ENCODE measurements at places on chromosomes 7 and 10.

GRCh38 chr10:70648427-70648826 lies 23.9 kb upstream of the ADAMTS14 start:
- DNase-seq = no peak

DNA sequence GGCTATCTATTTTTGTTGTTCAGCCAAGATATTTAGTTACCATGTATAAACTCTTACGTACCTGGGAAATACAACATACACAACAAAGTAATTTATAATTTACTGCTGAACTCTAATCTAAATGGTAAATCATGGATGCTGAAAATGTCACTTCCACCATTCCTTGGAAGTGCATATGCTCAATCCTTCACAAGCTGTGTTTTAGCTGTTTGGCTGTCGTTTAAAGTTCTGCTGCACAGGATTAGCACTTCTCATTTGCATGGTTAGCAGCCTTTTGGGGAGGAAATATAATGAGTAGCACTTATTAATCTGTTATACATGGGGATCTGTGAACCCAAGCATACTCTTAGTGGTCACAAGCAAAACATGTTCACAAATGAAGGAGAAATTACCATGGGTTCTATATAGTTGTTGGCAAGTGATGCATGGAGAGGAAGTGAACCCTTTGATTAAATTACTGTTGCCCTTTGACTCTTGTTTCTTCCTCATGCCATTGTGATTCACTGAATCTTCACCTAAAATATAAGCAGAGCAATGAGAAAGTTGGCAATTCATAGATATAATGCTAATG lies 18.5 kb downstream of the PIK3CG start:
- DNase-seq = no peak

GRCh38 chr7:22355620-22356009 lies 1.3 kb downstream of the RAPGEF5 start:
- no peak for DNase-seq

GRCh38 chr7:2810682-2811415 lies 33.3 kb downstream of the GNA12 start:
- no peak for DNase-seq

DNA sequence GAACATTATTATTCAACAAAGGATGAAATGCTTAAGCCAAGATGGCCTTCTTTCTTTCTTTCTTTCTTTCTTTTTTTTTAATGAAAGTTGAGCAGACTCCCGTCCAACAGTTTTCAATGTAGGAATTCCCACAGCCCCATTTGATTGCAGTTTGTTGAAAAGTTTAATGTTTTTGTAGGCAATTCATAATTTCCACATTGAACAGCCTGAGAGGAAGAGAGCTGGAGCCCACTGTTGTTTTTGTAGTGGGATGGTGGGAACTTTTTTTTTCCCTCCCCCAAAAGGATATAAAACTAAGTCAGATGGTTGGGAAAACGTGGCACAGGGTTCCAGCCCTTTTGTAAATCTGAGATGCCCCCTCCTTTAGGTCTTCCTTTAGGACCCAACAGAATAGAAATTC lies 86.6 kb downstream of the TCF7L2 start:
- peak; percentile 33 for DNase-seq

GRCh38 chr7:78082556-78082955 lies 284.0 kb downstream of the PHTF2 start:
- DNase-seq = no peak

DNA sequence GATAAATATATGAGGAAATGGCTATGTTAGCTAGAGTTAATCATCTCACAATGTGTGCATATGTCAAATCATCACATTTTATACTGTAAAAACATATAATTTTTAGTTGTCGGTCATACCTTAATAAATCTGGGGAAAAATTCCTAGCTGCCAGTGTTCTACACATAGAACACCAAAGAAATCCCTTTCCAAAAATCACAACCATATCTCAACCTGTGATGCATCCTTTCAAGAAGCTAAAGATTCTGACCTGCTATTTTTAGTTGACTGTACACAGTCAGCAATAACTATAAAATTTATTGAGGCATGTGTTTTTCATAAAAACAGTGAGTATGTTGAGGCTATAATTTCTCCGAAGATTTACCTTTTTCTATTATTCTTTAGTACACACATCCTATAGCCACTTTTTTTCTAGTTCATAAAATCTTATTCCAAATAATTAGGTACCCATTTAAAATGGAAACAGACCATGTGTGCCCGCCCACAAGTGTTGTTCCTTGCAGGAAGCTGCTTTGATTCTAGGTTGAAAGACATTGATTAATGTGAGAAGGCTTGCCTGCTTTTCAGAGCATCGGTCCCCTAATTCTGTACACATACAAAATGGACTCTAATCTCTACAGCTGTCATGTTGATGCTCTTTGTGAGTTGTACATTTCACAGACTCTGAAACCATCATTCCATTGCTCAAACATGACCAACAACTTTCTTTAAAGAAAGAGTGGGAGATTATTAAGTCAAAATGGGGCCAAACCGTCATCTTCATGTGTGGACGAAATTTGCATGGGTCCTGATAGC lies 117.5 kb upstream of the LRRN3 start:
- no peak for DNase-seq

DNA sequence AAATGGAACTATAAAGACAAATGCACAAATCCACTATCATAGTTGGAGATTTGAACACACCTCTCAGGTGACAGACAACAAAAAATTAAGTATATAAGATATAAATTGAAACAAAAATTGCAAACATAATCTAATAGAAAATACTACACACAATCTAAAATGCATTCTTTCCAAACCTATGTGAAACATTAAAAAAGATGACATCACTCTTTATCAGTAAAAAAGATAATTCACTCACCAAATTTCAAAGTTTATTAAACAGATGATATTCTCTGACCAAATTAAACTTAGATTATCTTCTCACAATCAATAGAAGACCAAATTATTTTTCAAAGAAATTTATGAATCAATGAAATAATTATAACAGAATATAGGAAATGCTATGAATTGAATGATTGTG lies 4.0 kb downstream of the ZWINT start:
- no peak for DNase-seq

DNA sequence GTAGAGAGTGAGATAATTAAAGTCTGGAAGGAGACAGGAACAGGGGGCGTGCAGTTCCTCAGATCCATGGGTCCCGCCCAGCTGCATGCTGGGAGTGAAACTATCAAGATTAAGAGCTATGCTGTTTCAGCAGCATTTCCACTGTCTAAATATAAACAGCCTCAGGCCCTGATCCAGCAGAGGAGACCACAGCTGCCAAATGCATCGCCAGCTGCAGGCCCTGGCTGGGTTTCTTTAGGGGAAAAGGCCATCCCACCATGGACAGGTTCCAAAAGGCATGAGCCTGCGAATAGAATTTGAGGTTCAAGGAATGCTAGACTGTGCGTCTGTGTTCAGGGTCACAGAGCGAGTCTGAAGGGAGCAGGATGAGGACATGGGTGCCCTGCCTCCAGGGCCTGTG lies 411.4 kb downstream of the PAXIP1 start:
- DNase-seq = peak; percentile 76

DNA sequence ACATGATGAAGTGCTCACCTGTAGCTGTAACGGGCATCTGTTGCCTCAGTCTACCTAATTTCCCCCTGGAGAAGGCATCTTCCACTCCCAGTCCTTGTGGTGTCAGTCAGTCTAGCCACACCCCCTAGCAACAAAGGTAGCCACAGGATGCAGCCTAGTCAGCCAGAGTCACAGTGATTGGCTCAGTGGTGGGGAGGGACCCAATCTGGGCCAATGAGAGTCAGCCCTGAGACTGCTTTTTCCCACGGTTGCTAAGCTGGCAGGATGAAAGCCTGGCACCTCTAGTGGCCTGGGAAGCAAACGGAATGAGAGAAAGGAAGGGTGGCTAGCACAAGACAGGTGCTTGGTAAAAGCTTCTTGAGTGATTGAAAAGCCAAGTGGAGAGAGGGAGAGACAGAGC lies 118.6 kb downstream of the SH3PXD2A start:
- DNase-seq = no peak

- DNase-seq = peak; percentile 64
Observed at GRCh38 chr10:95290461-95291364, at the start of gene PDLIM1. Gene PDLIM1, minus strand, starts transcription at chr10:95291003. Its CDS starts 88 bp downstream, at chr10:95290915.

- no peak for DNase-seq
Observed at GRCh38 chr7:69906283-69906995, 308.2 kb downstream of the AUTS2 start.

- DNase-seq = peak; percentile 35
Observed at GRCh38 chr10:132450466-132450824, 53.4 kb downstream of the PWWP2B start.

DNA sequence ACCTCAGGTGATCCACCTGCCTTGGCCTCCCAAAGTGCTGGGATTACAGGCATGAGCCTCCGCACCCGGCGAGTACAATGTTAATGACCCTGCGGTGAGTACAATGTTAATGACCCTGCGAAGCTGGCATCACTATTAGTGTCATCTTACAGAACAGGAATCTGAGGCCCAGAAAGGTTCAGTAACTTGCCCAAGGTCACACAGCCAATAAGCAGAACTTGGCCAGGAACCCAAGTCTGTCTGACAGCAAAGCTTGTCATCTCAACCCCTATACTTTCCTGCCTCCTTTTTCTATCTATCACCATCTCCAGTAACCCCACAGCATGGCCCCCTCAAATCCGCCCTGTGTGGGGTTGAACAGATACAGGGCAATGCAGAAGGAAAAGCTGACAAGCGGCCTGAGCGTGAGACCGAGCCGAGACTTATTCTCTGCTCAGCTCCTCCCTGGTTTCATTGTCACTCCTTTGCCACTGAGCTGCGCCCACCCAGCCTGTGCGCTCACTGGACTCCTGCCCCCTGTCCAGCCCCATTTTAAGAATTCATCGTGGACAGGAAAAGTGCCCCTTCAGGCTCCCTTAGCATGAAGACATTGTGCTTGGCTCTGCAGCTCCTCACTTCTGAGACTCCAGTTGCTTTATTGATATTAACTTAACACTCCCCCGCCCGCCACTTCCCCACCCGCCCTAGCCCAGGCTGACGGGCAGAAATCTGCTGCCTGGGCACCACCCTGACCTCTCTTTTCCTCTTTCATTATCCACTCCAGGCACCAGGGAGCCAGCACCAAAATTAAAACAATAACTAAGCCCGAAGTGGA lies 58.1 kb upstream of the LBX1 start:
- no peak for DNase-seq

DNA sequence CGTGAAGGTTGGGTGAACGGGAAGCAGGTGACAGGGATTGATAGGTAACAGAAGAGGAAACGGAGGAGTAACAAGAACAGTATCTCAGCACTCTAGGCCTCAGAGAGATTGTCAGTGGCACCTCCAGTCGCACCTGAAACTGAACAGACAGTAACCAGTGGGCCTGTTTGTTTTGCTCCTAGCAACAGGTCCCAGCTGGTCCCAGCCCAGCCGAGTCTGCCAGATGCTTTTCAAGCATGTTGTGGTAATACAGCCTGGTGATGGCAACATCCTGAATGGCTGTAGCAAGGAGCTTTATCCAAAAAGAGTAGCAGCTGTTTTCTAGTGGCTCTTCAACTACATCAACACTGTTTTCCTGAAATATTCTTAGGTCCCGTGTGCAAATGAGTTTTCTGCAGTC lies 4.7 kb downstream of the CACNB2 start:
- peak; percentile 39 for DNase-seq

DNA sequence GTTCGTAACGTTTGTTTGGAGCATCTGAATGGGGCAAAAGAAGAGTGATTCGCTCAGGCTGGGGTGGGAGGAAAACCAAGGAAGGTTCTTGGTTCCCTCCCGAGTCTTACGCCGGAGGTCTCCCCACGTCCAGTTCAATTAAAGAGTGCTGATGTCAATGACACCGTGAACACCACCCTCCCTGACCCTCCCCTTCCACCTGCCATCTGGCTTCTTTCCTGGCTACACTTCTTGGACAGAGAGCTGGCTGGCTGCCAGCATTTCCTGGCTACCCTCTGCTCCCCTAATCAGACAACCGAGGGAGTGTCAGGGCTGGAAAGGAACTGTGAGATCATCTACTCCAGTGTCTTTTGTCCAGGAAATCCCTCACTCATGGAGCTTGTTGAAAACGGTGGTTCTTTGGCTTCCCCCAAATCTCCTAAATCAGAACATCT lies 24.1 kb upstream of the FFAR4 start:
- peak; percentile 73 for DNase-seq

- no peak for DNase-seq
Observed at GRCh38 chr7:121219026-121219425, 109.8 kb upstream of the WNT16 start.

DNA sequence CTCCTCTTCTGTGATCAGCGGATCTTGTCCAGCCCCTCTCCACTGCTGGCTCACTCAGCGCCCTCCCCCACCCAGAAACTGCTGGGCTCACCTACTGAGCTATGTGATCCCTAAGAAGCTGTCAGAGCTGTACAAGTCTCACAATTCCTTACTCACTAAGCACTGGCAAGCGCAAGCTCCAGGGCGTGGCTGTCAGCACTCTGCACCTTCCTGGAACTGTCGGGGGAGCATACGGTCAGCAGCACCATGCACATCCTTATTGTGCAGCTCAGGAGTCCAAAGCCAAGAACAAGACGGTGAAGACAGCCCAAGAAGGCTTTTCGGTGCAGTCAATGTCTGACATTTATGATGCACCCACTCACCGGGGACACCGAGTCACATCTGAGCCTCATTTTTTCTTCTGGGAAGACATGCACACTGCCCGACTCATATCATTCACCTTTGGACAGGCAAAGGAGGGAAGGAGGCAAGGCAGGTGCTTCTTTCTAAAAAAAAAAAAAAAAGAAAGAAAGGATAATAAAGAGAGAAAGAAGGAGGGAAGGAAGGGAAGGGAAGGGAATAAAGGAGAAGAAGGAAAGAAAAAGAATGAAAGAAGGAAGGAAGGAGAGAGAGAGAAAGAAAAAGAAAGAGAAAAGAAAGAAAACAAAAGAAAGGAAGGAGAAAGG lies 56.3 kb downstream of the ASB13 start:
- no peak for DNase-seq

- DNase-seq = no peak
Observed at GRCh38 chr10:132555648-132556575, 18.3 kb downstream of the INPP5A start.

GRCh38 chr7:69722843-69723242 lies 124.6 kb downstream of the AUTS2 start:
- no peak for DNase-seq

GRCh38 chr7:7428806-7429205 lies 106.9 kb downstream of the COL28A1 start:
- DNase-seq = peak; percentile 36

DNA sequence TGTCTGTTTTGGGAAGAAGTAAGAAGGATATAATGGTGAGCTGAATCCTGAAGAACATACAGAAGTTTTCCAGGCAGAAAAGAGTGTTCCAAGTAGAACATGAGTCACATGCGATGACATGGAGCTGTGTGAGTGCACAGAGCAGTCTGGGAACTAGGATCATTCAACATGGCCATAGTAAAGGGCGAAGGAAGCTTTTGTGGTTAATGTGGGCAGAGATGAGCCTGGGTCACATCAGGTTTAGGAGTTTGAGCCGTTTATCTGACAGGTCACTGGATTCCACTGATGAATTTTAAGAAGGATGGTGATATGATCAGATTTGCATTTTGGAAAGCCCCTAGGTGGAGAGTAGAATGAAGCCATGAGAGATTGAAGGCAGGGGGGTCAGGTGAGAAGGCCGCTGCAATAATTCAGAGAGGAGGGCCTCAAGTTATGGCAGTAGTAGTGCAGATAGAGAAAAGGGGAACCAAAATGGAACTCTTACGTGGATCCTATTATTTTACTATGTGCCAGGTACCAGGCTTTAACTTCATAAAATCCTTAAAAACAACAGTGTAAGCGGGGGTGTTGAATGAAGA lies 171.3 kb downstream of the RNLS start:
- no peak for DNase-seq

All from left hindlimb (tissue), 1 donor.